Cortex of kidney (tissue), 1 donor: ENCODE measurements at places on chromosomes 1 and 21.

- no peak for DNase-seq
Measured at GRCh38 chr1:21612057-21612456, 57.1 kb downstream of the RAP1GAP start.

DNA sequence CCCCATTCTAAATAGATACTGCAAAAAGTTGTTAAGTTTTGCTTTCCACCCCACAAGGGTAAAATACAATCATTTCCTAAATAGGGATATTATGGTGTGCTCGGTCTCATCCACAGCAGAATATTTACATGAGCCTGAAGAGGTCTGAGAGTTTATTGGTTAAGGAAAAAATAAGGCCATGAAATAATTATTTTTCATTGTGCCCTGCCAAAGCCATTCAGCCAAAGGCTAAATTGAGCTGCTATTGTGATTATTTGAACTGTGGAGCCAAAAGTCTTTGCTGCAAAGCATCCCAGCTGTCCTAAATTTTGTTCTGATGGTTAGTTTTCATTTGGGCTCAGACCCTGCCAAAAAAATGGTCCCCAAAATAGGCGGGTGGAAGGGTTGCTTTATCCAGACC lies 298.7 kb upstream of the ESRRG start:
- no peak for DNase-seq

DNA sequence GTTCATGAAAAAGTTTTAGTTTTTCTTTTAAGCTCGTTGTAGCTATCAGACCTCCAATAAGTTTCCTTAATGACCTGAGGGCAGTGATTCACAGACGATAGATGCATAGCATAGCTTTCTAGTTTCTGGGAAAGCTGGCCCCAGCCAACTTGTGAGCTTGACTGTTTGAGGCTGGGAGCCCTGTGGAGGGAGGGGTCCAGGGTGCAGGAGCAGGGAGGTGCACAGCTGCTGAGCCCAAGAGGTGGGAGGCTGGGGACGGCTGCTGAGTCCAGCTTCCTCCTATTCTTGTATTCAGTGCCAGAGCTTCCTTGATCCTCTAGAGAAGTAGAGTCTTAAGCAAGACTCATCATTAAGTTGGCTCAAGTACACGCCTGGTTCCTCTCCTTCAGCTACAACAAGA lies 11.0 kb upstream of the AVPR1B start:
- DNase-seq: no peak

DNA sequence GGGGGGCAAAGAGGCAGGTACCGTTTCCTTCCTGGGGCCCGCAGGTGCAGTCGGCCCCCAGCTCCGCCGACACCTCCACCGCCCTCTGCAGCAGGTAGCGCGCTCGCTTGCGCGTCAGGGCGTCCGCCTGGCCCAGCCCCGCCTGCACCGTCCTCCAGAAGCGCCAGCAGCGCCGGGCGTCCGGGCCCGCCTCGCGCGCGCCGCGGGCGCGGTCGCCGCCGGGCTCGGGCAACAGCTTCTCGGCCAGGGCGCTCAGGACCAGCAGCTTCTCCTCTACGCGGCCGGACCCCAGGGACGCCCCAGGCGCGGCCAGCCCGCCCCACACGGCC lies 863 bp downstream of the TARBP1 start:
- DNase-seq: no peak

GRCh38 chr1:39886757-39887231 lies 3.5 kb upstream of the TRIT1 start:
- no peak for DNase-seq

DNA sequence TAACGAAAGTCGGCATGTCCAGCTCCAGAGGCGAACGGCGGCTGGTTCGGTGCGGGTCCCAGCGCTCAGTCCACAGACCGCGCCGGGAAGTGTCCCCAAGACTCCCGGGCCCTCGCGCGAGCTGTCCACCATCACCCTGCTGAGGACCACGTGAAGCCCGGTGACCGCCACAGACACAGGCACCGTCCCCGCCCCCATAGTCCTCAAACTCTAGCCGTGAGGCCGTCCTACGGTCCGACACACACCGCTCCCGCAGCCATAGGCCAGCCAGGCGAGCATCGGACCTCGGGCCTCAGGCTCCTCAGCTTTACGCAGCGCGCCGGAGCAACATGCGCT lies 535 bp downstream of the SETD4 start:
- no peak for DNase-seq

DNA sequence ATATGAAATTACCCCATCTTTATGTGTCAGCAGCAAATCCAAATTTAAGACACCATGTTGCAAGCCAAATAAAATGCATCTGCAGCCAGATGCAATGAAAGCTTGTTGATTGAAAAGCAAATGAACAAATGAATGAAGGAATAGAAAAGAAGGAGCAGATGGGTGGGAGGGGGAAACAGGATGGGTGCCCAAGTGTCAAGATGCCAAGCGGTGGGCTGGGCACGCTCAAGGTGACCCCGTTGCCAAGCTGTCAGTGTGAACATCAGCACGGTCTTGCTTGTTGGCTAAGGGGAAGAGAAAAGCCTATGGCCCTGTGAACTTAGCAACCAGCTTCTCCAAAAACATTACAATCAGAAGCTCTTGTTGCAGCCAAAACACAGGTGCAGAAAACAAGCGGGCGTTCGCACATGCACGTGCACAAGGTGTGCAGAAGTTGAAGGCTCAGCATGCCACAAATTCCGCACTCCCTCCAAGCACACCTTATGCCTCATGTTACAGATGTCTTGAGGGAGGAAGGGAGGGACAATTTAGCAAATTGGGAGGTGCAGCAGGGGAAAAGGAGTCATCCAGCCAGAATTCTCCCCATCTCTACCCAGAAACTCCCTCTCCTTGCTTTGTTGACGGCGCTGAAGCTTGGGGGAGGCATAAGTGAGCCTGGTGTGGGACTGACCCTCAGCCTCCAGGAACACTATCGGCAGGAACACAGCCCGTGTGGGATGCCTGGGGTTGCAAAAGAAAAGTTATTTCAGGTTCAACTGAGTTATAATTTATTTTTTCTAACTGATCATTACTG lies 62.4 kb downstream of the HIVEP3 start:
- DNase-seq: no peak

DNA sequence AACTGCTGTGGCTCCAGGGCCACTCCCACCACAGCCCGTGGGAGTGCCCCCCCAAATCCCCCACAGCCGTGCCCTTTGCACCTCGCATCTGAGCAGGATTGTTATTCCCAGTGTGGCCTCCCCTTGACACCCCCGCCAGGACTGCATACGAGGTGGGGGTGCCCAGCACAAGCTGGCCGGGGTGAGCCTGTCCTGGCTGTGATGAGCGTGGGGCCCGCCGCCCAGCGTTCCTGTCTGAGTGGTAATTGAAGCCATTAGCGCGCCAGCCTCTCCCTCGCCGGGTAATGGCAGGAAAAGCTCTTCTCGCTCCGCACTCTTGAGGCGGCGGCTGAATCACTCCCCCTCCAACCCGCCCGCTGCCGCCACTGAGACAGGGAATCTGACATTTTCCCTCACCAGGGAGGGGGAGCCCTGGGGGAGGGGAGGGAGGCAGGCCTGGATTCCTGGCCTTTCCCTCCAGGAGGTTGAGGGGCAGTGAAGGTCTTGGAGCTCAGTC lies 27.7 kb downstream of the PTPRF start:
- no peak for DNase-seq

- no peak for DNase-seq
Measured at GRCh38 chr1:218079347-218079746, 205.7 kb upstream of the RRP15 start.

GRCh38 chr1:243898278-243898677 lies 48.2 kb upstream of the AKT3 start:
- no peak for DNase-seq

- no peak for DNase-seq
Measured at GRCh38 chr1:17791055-17791390, 35.9 kb downstream of the ACTL8 start.

GRCh38 chr1:68525781-68526180 lies 28.9 kb upstream of the DEPDC1 start:
- no peak for DNase-seq

DNA sequence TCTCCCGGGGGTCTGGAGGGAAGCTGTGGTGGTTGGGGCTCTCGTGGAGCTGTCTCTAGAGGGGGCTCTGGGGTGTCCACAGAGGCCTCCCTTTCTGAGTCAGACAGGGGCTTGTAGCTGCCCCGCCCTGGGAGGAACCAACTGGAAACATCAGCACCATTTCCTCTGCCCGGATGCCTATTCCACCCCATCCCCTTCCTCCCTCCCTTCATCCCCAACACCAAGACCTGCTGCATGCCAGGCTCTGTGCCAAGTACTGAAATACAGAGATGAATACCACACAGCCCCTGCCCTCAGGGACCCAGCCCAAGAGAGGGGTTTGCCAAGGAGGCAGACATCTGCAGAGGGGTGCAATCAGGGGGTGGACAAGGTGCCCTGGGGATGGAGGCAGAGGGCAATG lies 125.6 kb upstream of the ADAR start:
- no peak for DNase-seq

GRCh38 chr1:98340511-98340910 lies 321.0 kb upstream of the SNX7 start:
- no peak for DNase-seq

- no peak for DNase-seq
Measured at GRCh38 chr1:113813218-113813617, 942 bp upstream of the RSBN1 start.

- DNase-seq: no peak
Measured at GRCh38 chr1:186829686-186830587, 1.2 kb downstream of the PLA2G4A start.

DNA sequence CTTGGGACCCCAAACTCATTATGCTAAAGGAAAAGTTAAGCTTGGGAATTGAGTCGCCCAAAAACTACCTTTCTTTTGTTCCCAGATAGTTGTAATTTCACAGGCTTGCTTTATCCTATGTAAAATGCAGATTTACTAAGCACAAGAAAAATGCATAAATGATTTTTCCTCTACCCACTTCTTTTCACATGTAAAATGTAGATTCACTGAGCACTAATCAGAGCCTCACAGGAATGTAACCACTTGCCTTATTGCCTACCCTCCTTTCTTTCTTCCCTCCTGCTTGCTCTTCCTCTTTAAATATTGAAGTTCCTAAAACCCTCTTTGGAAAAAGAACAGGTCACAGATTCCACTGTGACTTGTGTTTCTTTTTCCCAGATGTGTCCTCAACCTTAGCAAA lies 18.3 kb downstream of the CAPN8 start:
- DNase-seq: no peak

DNA sequence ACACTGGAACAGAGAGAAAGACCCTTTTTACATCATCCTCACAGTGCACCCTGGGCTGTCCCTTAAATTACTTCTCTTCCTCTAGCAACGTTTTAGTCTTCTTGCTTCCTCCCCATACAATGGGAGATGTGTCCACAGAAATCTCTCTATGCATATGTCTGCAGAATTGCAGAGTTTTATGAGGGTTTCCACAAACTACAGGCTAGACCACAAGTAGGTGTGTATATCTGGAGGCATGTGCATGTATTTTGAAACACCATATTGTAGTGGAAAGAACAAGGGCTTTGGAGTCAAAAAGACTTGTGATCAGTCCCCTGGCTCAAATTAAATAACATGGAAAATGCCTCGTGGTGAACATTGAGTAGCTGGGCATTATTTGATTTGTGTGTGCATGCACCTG lies 121.3 kb upstream of the IPO9 start:
- DNase-seq: no peak
